AML-193 (cell line): ENCODE measurements at places on chromosomes 12 and 14.

GRCh38 chr14:64763801-64764621, 59.8 kb downstream of the PLEKHG3 start:
- DNase-seq = no peak

- DNase-seq = no peak
Observed at GRCh38 chr12:129328235-129328634, 475.0 kb downstream of the GLT1D1 start.

GRCh38 chr12:49294086-49294803, 702 bp upstream of the PRPH start:
- no peak for DNase-seq

- no peak for DNase-seq
Observed at GRCh38 chr14:63045234-63045611, at the start of gene KCNH5. TSS of gene KCNH5 (minus strand) at chr14:63045458. CDS start at chr14:63045186, 272 bp downstream.

- DNase-seq = no peak
Observed at GRCh38 chr12:84554199-84554723, 358.3 kb downstream of the SLC6A15 start.

- DNase-seq = peak; percentile 64
Observed at GRCh38 chr12:26874501-26875296, 41.7 kb upstream of the ITPR2 start.

DNA sequence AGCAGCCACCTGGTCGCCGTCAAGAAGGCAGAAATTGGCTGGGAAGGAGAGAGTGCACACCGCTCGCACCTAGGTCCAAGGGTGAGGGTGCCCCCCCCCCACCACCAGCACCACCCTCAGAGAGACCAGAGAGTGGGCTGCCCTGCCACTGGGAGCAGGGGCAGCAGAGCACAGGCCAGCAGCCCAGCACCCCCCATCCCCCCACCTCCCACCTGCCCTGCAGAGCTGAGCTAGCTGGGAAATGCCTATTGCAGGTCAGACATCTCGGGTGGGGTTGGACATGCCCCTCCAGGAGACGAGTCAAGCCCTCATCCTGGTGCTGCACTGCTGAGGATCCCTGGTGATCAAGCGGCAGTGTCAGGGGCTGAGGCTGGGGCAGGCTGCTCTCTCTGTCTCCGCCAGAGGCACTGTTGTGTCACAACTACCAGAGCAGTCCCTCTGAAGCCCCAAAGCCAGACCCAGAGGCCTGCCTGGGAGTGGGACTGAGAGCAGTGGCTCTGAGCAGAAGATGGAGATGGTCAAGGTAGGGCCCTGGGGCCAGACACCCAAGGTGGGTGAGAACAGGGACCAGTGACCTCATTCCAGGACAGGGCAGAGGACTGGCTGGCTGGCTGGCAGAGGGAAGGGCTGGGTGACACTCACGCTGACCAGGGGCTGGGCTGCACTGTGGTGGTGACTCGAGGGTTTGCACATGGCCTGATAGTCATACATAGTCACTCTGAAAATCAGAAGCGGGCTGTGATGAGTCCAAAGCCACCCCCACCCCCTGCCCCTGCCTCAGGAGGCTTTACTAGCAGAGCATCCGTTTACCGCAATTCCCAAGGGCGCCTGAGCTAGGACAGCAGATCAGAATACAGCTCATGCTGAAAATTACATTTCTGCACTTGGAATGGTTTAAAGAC, 19.7 kb upstream of the LRTM2 start:
- no peak for DNase-seq

GRCh38 chr14:106308839-106309389, 782.5 kb downstream of the TMEM121 start:
- DNase-seq = peak; percentile 51

GRCh38 chr14:92323011-92323915, at the start of gene SLC24A4:
TSS of gene SLC24A4 (plus strand) at chr14:92323165. CDS start at chr14:92323831, 666 bp downstream.
- DNase-seq = no peak
